ENCODE measurements at places on chromosomes 2 and 18.

- DNase-seq, result no peak
Measured at GRCh38 chr18:35871337-35871736, 101.1 kb upstream of the RMP24 start.

DNA sequence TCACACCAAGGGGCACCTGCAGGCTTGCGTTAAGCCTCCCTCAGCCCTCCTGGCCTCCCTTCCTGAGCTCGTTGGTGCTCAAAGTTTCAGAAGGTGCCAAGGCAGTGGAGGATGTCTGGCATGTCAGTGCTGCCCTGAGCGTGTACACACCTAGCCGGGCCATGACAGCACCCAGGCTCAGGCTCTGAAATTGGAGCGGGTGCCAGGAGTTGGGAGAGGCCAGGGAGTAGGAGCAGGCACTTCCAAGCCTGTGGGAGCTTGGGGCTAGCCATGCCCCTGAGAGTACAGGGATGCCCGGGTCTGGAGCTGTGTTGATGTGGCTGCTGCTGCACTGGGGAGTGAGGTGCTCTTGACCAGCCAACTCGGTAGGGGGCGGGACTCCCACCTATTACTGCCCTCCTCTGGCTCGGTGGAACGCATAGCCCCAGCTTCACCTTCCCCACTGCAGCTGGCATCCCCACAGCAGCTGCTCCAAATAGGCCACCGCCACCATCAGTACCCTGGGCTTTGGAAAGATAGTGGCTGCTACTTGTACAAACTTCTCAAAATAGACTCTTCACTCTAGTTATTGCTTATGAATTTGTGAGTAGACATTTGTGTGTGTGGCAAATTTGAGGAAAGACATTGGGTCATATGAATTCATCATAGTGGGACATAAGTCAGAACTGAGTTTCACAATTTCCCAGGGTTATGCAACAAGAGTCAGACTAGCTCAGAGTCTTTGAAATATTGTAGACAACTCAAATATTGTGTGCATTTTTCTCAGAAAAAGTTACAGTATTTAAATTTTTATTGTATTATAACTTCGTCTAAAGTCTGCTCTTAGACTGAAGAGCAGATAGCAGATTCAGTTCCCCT is 6.8 kb upstream of the PCARE start:
- DNase-seq, result no peak

DNA sequence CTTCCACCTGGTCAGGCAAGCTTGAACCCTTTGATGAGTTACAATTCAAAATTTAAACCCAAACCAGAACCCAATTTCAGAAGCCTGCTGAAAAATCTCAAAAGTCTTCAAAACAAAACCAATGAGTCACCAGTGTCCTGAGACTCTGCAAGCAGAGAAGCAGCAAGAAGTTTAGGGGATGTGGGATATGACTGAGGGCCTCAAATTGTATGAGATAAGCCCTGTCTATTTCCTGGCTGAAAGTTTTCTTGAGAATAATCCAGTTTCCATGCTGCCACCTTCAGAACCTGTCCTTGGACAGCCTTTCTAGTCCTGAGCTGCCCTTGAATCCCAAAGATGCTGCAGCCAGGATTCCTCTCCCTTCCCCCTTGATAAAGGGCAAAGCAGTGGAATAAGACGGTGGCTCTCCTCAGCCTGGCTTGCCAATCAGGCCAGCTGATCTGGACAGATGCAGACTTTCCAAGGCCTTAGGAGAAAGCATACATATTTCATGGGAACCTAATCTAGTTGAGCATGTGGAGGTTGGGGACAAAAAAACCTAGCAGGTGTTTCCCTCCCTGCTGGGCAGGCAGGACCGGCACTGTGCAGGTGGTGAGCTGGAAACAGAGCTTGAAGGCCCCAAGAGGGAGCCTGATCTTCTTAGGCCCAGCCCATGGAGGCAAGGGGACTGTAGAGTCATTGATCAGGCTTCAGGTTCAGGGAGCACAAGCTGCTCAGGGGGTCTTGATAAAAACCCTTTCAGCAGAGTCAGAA is 278.0 kb upstream of the MGAT5 start:
- DNase-seq, result no peak

DNA sequence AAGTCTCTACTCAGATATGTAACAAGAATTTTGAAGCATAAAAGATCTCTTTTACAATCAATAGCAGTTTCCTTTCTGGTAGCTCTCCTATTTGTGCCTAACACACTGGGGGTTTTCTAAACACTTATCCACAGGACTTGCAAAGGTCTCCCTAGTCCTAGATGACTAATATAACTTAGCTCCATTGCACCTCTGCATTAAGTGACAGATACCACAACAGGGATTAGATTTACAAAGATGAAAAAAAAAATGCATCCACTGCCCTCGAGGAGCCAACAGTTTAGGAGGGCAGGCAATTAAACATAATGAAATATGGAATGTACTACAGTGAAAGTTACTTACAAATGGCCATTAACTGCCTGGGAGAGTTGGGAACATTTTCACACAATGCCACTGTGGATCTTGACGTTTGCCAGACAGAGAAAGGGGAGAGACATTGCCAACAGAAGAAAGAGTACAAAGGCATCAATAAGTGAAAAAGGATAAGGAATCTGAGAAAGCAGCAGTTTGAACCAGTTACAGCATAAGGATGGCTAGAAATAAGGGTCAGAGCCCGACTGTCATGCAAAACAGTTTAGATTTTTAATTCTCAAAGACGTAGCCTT is 14.3 kb downstream of the PPP3R1 start:
- no peak for DNase-seq

GRCh38 chr2:128646091-128646490 is 327.4 kb upstream of the HS6ST1 start:
- no peak for DNase-seq

- DNase-seq, result no peak
Measured at GRCh38 chr2:21251216-21251980, 127.6 kb downstream of the TDRD15 start.

DNA sequence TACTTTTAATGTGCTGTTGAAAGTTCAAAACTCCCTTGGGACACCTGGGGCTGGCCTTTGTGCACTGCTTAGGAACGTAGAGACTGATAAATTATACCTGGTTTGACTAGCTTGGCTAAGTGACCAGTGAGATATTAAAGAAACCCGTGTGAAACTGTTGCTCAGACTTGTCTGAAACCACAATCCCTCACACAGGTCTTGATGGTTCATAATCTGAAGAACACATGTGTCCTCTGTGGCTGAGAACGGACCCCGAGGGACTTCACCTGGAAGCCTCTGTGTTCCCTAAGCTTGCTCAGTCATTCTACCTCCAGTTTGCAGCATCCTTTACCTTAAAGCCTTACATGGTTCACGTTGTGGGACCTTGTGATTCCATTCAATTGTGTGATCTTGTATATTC is 218.8 kb downstream of the CBLN2 start:
- no peak for DNase-seq

GRCh38 chr2:89763254-89763580 is 1071.7 kb downstream of the RPIA start:
- no peak for DNase-seq

DNA sequence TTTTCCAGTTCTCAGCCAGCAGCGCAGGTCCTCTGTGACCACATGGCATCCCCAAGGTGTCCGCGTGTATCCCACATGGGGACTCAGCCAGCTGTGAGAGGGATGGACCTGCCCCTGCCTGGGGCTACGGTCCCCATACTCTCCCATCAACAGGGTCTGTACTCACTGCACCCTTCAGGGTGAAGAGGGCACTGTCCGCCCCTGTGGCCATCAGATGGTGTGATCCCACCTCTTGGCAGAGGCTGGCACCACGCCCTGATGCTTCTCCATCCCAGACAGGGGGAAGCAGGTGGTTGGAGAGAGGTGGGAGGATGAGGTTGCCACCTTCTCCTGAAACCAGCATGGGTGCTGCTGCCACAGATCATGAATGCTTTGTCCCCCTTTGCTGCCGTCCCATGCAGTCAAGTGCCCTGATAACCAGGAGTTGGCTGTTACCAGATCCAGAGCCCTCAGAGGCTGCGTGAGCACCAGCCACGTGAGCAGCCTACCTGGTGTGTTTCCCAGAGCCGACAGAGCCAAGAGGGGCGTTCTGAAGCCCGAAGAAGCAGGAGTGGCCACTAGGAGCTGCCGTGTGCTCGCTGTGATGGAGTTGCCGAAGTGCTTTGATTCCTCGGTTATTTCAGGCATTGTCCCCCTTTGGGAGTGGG is 93.9 kb downstream of the SH3RF3 start:
- no peak for DNase-seq

GRCh38 chr2:236637686-236638569 is 68.3 kb downstream of the ACKR3 start:
- no peak for DNase-seq

DNA sequence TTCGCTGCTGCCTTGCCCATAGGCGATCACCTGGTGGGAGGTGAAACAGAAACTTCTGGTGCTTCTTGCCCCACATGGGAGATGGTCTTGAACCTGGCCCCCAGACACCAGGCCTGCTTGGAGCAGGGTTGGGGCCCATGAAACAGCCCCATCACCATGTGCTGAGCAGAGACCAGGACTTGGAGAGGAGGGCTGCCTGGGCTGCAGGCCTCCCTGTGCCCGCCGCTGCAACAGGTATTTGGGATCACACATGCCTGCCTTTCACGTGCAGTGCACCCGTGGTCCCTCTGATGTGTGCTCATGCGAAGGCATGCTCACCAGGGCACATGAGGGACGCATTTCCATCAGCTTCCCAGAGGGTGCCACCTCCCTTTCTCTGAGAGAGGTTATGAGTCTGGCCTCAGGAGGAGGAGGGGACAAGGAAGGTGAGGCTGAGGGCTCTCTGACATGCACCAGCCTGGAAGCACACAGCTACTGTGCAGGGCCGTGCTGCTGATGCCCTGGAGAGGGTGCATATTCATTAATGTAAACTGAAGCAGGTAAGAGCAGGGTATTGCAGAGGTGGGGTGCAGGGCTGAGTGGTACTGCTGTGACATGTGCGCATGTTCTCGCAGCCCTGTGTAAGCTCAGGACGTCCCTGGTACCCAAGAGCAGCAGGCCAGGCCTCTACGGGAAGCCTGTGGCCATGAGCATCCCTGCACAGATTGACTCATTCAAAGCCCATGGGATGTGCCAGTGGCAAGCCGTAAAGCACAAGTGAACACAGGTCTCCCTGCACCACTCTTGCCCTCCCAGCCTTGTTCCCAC is 4.2 kb upstream of the OXER1 start:
- DNase-seq, result no peak

- DNase-seq, result no peak
Measured at GRCh38 chr18:76451396-76452331, 43.4 kb downstream of the ZNF516 start.

Data from activated CD4-positive, alpha-beta T cell treated with anti-CD3 and anti-CD28 coated beads, Interleukin-2, amount 50 U/mL, for 1 hour (primary cell).